ENCODE measurements at places on chromosomes 11 and 22.

GRCh38 chr11:33534575-33534974 lies 166.1 kb downstream of the C11orf91 start:
- DNase-seq = no peak

DNA sequence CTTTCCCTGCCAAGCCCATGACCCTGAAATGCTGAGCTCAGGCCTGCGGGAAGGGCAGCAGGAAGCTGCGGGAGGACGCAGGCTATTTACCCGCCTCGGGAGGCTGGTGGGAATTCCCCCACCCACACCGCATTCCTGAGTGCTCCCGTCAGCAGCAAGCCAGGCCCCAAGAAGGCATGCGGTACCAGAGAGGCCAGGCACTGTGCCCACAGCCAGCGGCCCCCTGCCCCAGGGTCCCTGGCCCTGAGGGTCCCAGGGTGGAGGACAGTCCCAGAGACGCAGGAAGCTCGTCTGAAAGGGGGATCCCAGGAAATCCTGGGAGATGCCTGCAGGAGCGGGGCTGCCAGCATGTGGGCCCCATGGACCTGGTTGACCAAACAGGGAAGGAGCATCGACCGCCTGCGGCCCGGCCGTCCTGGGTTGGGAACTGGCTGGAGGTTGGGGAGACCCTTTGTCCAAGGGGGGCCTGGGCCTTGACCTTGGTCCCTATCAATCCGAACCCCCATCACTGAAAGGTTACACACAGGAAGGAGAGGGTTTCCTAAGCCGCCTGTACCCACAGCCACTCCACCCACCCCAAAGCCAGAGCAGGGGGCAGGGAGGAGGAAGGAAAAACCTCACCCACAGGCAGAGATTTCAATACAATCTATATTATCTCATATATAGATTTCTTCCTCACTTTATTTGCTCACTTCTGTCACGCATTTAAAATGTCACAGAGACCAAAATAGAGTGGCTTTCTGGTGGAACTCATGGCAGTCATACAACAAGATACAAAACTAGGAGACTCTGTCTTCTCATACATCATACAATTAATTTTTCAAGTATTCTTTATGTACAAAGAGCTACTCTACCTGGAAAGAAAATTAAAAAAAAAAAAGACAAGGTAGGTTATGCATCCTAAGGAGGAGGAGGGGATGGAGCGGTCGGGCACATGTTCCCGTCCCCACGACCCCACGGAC lies 17.1 kb downstream of the MAFF start:
- DNase-seq = peak; percentile 93

- DNase-seq = no peak
Measured at GRCh38 chr11:73426219-73426850, 50.1 kb downstream of the RELT start.

- DNase-seq = no peak
Measured at GRCh38 chr11:18193010-18193409, 20.4 kb downstream of the MRGPRX4 start.

- DNase-seq = peak; percentile 60
Measured at GRCh38 chr22:50641696-50642607, 14.0 kb upstream of the ARSA start.

DNA sequence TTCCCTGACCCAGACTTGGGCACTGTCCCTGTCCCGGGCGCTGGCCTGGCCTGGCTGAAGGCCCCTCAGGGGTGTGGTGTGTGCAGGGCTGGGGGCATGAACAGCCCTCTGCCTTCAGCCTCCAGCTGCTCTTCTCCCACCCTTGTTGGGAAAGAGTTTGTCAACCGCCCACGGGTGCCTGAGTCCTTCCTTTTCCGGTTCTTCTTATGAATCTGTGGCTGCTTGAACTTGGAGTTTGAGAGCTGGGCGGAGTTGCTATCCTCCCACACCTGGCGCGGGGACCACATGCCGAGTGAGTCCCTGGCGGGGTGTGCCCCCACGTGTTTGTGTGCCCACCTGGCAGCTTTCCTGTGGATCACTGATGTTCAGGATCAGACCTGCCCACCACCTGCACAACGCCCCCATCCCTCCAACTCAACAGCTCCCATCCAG lies 13.4 kb downstream of the NFAM1 start:
- DNase-seq = no peak

- DNase-seq = no peak
Measured at GRCh38 chr11:37182031-37182430, 584.0 kb upstream of the RAG2 start.

DNA sequence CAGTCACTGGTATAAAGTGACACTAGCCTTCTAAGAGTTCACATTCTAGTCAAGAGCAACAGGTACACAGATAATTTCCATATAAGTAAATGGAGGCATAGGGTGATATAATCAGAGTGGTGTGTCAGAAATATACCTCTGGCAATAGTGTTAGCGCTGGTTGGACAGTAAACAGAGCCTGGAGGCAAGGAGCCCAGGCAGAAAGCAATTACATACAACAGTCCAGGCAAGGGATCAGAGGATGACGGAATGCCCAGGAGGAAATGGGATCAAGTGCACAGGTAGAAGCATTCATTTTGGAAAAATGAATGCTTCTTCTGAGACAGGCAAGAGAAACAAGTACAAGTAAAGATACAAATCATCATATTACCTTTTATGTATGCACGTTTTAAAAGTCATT lies 36.2 kb upstream of the MMP13 start:
- no peak for DNase-seq

Measured in foreskin fibroblast (primary cell).